ENCODE measurements at places on chromosomes 1 and 21. TPM values are rescaled to one million over a fixed set of nuclear protein-coding genes. Genes with fewer than 3 reads are reported as not detected.

WDR4 gene
- 13.5 TPM for total RNA-seq

CFAP74 gene
- not detected for total RNA-seq

MEX3A gene
- total RNA-seq: 0.22 TPM

PLPP3 gene
- total RNA-seq: 156 TPM

FCN3 gene
- total RNA-seq: not detected

APCS gene
- not detected for total RNA-seq

RGS1 gene
- not detected for total RNA-seq

BRDT gene
- total RNA-seq: not detected

MSH4 gene
- total RNA-seq: not detected

LCE1B gene
- not detected for total RNA-seq

RPTN gene
- not detected for total RNA-seq

VAV3 gene
- total RNA-seq: under 0.01 TPM

ENSA gene
- total RNA-seq: 47.4 TPM

TTC39A gene
- total RNA-seq: not detected

LCE1F gene
- not detected for total RNA-seq

OR11L1 gene
- not detected for total RNA-seq

DDR2 gene
- total RNA-seq: 194 TPM

GPR52 gene
- total RNA-seq: not detected
